ENCODE measurements at places on chromosomes 6 and 20. TPM values are rescaled to one million over a fixed set of nuclear protein-coding genes. Genes with fewer than 3 reads are reported as not detected.
A peak's percentile ranks its signal among the peaks of the same experiment; 100 is the strongest.

The ALDH8A1 gene
- total RNA-seq, result 0.37 TPM

DNA sequence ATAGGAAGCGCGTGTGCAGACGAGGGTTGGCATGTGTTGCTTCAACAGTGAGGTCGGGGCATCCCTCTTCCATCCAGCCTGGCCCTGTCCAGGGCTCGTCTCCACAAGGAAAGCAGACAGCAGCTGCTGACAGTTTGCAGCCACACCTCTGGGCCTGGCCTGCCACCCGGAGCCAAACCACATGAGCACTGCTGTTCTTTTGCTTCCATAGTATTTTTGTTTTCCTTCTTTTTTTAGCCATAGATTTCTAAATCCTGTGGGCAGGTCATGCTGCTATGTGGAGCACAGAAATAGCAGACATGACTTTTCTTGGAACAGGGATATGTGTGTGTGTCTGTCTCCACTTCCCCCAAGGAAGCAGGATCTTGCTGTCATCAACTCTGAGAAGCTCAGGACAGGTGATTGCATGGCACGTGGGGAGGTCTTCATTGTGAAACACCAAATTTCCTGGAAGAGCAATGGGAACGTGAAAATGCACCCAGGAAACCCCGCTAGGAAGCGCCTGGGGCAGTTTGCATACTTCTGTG lies 167.4 kb downstream of the DTNBP1 start:
- DNase-seq, result no peak

GRCh38 chr20:46022411-46023147 lies 6.4 kb upstream of the SLC12A5 start:
- DNase-seq, result peak; percentile 66

GRCh38 chr6:27977387-27977786 lies 20.3 kb downstream of the OR2B6 start:
- DNase-seq, result no peak

DNA sequence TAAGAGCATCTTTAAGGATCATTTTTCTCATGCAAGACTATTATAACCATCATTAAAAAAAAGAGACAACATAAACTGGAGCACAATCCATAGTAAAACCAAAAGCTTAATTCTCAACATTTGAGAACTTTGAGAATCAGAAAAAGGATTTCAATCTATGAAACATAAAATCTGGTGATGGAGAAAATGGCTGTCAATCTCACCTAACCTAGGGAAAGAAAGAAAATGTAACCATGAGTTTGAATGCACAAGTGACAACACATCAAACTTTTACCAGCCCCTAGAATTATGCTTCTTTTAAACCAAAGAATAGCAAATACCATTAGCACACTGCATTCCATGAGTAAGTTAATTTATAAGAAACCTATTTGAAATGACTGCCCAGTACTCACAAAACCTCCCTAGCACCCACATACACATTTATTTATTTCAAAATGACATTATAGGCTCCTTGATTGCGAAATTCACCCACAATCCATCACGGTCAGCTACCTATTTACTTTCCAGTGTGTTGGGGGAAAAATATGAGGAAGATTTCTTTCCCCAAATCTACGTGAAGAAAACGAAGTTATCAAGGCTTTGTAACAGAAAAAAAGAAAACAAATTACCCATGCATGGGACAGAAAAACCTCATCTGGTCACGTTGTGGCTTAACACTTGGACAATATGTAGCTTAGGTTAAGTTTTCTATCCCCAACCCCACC lies 828 bp downstream of the ASCC3 start:
- peak; percentile 28 for DNase-seq

GRCh38 chr6:163731215-163732013 lies 316.9 kb downstream of the QKI start:
- DNase-seq, result no peak

DNA sequence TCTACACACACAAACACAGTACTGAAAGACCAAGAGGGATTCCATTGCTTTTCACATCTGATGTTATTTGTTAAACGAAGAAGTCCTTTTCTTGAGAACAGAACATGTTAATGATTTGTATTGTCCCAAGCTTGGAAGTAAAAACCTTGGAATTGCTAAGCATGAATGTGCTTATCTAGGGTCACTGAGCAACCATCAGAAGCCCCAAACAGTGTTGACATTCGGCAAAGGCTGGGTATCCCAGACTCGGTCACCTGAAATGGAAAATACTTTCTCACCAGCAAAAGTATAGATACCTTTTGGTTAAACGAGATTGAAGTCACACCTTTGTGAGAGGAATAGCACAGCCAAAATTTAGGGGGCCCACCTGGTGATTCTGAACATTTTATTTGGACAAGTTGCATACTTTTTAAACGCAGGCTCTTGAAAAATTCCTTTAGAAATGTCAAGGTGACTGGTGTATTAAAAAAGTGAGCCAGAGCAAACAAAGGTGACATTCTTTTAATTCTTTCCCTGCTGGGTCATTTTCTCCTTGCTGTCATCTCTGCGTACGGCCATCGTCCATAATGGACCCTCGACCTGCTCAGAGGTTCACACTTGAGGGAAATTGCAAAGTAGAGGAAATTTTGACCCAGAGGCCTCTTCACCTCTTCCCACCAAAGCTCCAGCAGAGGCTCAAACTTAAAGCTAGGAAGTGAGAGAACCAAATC lies 95.8 kb upstream of the FOXA2 start:
- no peak for DNase-seq

The MTFR2 gene
- 3.4 TPM for total RNA-seq

The SUMO4 gene
- 1.3 TPM for total RNA-seq

The TTBK1 gene
- not detected for total RNA-seq

The HLA-DQA2 gene
- not detected for total RNA-seq

DNA sequence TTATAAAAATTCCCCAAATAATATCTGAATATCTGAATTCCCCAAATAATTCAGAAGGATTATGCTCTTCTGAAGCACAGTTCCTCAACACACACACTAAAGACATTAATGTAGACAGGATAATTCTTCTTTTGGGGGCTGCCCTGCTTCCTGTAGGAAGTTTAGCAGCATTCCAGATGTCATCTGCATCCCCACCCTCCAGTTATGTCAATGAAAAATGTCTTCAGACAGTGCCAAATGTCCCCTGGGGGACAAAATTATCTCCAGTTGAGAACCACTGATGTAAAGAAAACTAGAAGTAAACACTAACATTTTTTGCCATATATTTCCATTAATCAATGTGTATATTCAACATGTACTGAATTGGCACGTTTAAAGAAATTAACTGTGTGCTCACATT lies 25.9 kb upstream of the NAA20 start:
- DNase-seq, result no peak

The DNPH1 gene
- total RNA-seq, result 31.5 TPM

The ATXN1 gene
- total RNA-seq, result 14.3 TPM

The PTGIS gene
- total RNA-seq, result 1.9 TPM

- peak; percentile 81 for DNase-seq
Observed at GRCh38 chr6:30396833-30397479, 52.0 kb downstream of the RPP21 start.

DNA sequence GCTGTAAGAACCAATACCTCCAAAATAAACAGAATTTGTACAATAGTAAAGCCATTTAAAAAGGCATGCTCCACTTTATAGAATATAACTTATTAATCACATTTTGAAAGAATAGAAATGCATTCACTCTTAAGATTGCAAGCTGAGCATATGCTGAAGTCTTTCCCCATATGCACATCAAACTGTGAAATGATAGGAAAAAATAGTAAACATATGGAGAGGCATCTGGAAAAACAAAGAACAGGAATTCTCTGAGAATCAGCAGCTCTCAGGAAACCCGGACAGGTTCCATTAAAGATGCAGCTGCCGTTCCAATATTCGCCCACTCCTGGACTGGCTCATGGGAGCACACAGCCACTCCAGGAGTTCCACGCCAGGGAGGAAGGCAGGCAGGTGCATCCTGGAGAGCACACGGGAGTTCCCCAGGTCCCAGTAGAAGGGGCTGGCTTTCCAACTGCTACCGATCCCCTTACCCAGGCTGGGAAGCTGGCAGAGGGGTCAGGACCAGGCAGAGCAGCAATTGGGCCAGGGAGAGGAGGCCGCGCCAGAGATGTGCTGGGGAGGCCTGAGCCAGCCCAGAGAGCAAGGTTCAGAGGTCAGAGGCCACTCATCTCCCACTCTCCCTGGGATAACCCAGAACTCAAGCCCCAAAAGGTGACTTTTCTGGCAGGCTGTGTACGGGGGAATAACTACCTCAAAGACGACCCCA lies 111.1 kb downstream of the DLL1 start:
- DNase-seq, result peak; percentile 31

GRCh38 chr6:33904050-33904746 lies 100.4 kb upstream of the MLN start:
- DNase-seq, result no peak

GRCh38 chr20:53077373-53078205 lies 105.4 kb downstream of the TSHZ2 start:
- peak; percentile 88 for DNase-seq

- no peak for DNase-seq
Observed at GRCh38 chr20:62235001-62235776, 3.1 kb upstream of the OSBPL2 start.

- no peak for DNase-seq
Observed at GRCh38 chr20:36548006-36548315, 6.6 kb downstream of the MYL9 start.

DNA sequence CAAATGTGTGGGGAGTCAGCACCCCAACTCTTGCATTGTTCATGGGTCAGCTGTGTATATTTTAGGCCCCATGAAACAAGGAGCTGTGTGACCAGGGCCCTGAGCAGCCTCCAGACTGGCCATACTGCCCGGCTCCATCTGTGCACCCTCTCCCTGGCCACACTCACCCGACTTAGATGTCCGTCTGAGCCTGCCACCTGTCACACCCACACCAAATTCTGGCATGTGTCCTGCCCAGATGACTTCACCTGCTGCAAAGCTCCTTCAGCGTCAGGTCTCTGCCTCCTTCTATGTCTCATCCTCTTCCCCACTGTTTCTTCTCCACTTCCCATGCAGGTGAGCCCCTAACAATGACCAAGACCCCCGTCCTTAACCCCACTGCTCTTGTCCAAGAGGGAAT lies 88.1 kb upstream of the THBS2 start:
- DNase-seq, result no peak

The LY6G6C gene
- total RNA-seq, result not detected

DNA sequence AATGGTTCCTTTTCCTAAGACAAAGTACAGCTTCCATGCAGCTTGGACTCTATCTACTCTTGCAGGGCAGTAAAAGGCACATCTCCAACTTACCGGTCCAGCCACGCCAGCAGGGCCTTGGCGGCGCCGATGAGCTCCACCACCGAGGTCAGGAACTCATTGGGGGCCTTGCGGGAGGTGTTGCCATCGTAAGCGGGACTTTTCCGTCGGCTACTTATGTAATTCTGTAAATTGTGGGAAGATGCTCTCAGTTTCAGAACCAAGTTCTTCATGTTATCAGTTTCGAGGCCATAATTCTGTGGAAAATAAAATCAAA lies 68.5 kb downstream of the CNKSR3 start:
- no peak for DNase-seq

Measured in dermis blood vessel endothelial cell (primary cell).